ENCODE measurements at places on chromosomes 3 and 15.

- DNase-seq: no peak
These were observed 104.1 kb downstream of the STT3B start for GRCh38 chr3:31636694-31637442.

DNA sequence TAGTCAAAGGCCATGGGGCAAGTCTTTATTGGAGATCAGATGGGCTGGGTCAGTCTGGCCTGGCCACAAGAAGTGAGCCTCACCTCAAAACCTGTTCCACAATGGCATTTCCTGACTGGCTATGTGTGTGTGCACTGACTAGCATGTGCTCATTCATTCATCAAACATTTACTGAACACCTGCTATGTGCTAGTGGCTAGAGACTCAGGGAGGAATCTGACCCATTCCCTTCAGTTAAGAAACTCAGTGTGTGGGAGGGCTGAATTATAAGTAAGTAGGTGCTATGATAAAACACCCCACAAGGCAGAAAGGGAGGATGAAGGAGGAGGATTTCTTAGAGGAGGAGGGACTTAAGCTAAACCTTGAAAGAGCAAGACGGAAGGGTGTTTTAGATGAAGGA, 5.4 kb upstream of the CGNL1 start:
- no peak for DNase-seq

GRCh38 chr3:69231929-69232440, 109.6 kb upstream of the LMOD3 start:
- peak; percentile 25 for DNase-seq

DNA sequence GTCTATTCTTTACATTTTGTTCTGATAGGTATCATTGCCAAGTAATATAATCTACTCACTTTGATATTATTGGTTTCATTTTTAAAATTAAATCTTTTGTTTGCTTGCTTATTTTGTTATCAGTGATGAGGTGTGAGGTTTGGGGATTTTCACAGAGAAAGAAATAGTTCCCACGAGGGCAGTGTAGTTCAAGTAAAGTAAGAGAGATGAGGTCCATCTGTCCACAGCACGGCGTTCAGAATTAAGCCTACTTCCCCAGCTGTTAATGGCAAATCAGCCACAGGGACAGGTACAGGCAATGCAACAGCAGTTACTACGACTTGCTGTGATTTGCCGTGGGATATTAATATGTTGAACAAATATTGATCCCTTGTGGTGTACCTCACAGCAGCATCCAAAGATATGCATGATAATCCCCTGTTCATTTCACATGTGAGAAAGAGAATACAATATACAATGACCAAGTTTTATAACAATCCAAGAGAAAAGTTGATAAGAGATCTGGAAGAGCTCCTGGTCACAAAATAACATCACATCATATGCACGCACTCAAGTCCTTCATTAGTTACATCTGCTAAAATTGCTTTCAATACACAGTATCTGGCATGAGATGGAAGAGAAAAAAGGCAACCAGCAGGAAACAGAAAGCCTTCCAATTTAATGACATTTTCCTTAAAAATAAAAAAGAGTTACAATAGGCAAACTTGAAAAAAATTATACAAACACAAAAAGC, 131.6 kb downstream of the TUSC7 start:
- DNase-seq: no peak

- DNase-seq: no peak
These were observed 34.4 kb upstream of the TNFSF10 start for GRCh38 chr3:172557515-172558220.

DNA sequence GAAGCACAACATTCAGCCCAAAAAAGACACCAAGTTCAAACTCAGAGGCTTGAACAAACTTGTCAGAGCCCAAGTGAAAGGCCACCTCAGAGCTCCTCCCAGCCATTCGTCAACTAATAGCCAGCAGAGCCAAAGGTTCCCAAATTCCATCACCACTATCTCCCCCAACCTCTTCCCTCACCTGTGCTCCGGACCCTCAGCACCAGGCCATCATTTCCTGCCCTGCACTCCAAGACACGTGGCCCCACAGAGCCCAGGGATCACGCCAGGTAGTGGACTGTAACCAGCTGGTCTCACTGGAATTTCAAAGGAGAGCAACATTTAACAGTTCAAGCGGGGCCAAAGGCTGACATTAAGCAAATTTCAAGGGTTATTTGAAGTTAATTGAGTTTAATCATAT, 245.2 kb upstream of the IGF1R start:
- DNase-seq: no peak

DNA sequence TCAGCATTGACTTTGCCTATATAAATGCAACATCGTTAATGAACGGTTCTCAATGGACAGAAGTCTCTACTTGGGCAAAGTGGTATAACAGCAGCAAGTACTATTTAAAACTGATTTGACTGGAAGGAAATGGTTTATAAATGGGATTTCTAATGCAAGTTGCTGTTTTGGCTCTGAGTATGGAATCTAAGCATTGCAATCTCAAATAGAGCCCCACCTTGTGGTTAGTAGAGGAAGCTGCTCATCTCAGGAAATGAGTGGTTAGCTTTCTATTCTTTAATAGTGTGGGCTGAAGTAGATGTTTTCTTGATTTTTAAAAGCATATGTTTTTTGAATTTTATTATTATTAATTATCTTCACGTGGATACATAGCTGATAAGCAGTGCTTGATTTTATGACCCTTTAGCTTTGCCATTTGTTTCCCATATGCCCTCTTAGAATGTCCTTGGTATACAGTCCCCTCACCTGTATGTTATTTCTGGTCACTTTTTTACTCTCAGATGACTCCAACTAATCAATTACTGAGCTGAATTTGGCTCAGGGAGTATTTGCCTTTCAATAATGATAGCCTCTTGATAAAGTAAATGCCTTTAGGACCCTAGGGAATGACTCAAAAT, 67.1 kb downstream of the OXSM start:
- DNase-seq: no peak

DNA sequence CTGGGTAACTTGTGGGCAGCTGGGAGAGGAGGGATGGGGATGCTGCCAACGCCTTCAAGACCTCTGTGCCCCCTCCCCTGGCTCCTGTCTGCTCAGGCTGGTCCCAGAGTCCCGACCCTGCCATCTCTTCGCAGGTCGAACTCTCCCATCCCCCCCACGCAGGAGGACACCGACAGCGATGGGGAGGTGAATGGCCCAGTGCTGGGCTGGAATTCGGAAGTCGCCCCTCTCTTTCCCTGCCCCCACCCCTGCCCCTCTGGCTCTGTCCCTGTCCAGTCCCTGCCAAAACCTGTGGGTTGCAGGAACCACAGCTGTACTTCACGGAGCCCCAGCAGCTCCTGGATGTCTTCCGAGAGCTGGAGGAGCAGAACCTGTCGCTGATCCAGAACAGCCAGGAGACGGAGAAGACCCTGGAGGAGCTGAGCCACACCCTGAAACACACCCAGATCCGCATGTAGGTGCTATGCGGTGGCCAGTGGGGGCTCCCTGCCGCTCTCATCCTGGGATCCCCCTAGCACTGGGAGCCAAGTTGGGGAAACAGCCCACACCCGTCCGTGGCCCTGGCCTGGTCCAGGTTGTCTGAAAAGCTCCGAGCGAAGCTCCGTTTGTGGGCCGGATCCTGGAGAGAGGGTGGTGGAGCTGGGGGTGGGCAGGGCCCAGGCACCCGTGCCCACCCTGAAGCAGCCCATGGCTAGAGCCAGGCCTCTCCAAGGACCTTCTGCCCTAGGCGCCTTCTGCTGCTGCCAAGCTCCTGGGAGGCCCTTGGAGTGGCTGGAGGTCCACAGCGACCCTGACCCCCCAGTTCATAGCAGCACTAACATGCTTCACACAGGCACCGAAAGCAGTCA, 28.7 kb downstream of the CFAP100 start:
- no peak for DNase-seq

DNA sequence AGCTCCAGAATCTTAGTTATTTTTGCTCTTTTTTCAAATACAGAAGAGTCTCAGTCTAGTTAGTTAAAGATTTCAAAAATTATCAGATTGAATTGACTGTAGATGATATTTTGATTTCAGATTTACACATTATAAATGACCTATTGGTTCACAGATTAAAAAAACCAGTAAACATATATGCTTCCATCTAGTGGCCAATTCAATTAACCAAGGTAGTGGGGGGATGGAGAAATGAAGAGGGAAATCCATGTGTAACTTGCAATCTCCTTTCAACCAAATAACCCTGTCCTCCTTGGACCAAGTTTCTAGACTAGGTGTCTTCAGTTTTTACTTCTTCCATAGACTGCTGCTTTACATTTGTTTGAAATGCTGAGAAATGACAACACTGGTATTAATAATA, 789.8 kb downstream of the ROBO1 start:
- no peak for DNase-seq

GRCh38 chr3:51799879-51800749, 21.1 kb upstream of the IQCF6 start:
- DNase-seq: no peak

GRCh38 chr15:65058394-65059368, 9.1 kb downstream of the RASL12 start:
- no peak for DNase-seq

- DNase-seq: peak; percentile 50
These were observed 107.4 kb downstream of the LRIG1 start for GRCh38 chr3:66393333-66394005.

DNA sequence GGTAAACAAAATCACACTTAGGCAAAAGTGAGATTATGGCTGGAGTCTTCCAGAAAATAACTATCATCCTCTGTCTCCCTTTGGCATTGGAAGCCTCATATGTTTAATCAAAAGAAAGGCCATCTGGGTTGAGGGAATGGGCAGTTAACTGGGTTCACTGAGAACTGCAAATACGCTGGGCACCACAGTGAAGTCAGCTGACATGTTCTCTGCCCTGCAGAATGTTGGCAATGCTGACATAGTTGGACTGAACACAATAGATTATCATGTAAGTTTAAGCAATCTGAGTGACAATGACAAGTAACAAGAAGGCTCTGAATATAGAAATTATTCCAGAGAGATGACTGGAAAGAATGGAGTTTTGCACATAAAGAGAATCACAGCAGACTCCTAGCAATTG, 43.8 kb upstream of the SLC25A26 start:
- DNase-seq: no peak

DNA sequence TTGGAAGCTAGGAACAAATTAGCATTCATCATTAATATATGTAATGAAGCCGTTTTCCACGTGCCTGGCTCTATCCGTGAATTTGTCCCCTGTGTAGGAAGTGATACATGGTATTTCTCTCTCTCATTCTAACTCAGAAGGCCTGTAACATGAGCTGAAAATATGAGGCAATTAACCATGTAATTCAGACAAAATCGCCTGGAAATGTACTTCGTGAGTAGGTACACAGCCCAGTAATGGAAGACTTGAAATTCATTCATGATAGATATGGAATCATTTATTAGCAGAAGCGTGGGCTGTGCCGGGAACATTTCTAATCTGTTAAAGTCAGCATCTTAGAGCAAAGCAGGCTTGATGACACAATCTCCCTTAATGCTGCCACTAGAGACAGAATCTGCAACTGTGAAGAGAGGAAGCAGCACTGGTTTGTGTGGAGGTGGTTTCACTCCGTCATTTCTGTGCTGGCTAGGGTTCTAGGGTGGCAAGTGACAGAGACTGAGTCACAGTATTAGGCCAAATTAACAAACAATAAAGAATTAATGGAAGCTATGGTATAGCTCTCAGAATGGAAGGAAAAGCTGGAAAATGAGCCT, 225.0 kb upstream of the PROK2 start:
- no peak for DNase-seq

- DNase-seq: no peak
These were observed 244.4 kb upstream of the KBTBD8 start for GRCh38 chr3:66753670-66754069.

GRCh38 chr3:156676768-156677479, 2.5 kb downstream of the TIPARP start:
- no peak for DNase-seq

- DNase-seq: peak; percentile 91
These were observed 1.3 kb downstream of the SPSB4 start for GRCh38 chr3:141052201-141053069.

GRCh38 chr3:197989651-197990050, 29.6 kb downstream of the LMLN start:
- DNase-seq: no peak

- DNase-seq: no peak
These were observed 68.0 kb downstream of the CRYBG3 start for GRCh38 chr3:97889814-97890213.

DNA sequence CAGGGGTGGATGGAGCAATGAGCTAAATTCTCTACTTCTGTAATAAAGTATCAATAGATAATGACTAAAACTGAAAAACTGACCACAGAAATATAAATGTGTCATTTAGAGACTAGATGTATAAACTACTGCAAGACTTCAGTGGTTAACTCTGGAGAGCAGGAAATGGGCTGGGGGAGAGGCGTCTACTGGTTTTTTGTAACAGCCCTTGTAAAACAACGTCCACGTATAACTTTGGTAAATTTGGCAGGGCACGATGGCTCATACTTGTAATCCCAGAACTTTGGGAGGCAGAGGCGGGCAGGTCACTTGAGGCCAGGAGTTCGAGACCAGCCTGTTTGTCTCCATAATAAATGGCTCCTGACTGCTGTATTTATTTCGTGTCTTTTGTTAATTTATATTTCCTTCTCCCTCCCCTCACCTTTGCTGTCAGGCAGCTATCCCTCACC, 12.5 kb downstream of the RAB27A start:
- no peak for DNase-seq

GRCh38 chr15:34514251-34514670, 69.2 kb downstream of the GOLGA8B start:
- peak; percentile 67 for DNase-seq

DNA sequence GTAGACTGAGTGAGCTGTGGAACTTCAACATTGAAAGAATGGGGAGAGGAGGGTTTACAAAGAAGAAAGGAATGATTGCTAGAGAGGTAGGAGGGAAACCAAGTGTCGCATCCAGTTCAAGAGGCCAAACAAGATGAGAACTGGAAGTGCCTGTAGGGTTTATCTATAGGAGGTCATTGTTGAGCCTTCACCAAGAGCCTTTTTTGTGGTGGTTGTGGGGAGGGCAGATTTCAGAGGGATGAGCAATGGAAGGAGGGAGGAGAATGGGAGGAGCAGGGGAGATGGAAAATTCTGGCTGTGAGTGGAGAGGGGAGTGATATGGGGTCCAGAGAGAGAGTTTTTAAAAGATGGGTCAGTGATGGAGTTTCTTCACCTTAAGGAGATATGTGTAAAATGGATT, 8.5 kb downstream of the PDIA5 start:
- no peak for DNase-seq

- DNase-seq: no peak
These were observed 13.3 kb upstream of the SSUH2 start for GRCh38 chr3:8657804-8658305.
